ENCODE measurements at places on chromosomes 1 and 21.

DNA sequence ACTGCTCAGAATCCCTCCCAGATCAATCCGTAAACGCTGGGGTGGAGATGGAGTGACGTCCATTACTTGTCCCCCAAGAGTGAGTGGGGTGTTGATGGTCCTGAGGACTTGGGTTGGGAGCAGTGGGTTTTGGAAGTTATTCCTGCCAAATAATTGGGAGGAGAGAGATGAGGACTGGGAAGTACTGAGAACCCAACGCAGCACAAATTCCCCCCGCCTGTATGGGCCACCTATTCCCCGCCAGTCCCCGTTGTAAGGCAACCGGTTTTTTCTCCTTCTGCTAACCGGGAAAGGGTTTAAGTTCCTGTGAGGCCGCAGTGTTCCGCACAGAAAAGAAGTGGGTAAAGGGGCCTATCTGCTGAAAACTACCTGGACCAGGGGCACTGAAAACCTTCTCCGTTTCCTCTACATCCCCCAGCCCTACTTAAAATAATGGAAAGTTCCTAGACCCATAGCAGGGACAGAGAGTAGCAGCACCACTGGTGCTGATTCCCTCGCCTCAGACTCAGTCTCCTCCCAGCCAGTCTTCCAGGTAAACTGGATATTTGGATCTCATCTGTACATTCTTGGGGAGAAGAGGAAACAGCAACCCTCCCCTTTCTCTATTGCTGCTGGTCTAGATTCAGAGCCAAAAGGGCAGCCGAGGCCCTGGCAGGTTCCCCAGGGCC, 738 bp downstream of the LURAP1 start:
- DNase-seq: peak; percentile 22

DNA sequence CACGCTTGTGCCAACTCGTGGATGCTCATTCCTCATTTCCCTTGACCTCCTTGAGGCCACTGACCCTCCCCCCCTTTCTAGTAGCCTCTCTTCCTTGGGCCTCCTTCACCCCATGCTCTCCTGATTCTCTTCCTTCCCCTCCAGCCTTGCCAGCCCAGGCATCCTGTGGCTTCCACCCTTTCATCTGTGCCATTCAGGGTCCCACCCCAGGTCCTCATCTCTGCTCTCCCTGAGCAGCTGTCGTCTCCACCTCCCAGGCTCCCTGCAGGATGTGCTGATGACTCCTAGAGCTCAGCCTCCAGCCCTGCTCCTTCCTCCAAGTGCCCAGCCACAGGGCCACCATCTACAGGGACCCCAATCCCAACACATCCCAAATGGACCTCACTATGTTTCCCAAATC, 197.4 kb downstream of the GRIK3 start:
- no peak for DNase-seq

GRCh38 chr1:17315542-17316130, 7.6 kb downstream of the PADI4 start:
- DNase-seq: no peak

GRCh38 chr1:96370757-96371156, 350.8 kb upstream of the PTBP2 start:
- DNase-seq: no peak

- no peak for DNase-seq
These were observed 97.6 kb downstream of the ROR1 start for GRCh38 chr1:63871463-63871862.

DNA sequence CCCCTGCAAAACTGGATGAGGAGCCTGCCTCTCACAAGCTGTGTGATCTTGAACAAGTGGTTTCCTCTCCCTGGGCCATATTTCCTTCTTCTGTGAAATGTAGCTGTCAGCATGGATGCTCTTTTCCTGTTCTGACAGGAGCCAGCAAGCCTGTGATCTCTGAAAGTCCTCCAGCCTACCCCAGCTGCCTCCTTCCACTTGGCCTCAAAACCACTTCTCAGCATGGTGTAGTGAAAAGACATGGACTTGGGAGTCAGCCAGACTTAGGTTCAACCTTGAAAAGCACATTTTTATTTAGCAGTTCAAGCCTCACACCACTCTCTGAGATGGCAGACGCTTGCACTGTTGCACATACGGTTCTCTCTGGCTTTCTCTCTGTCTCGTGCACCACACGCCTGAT, 292.9 kb upstream of the DUSP10 start:
- no peak for DNase-seq

- no peak for DNase-seq
These were observed 36.0 kb upstream of the COL6A2 start for GRCh38 chr21:46061950-46062349.

- DNase-seq: no peak
These were observed 70.9 kb downstream of the KCNN3 start for GRCh38 chr1:154799188-154799587.

DNA sequence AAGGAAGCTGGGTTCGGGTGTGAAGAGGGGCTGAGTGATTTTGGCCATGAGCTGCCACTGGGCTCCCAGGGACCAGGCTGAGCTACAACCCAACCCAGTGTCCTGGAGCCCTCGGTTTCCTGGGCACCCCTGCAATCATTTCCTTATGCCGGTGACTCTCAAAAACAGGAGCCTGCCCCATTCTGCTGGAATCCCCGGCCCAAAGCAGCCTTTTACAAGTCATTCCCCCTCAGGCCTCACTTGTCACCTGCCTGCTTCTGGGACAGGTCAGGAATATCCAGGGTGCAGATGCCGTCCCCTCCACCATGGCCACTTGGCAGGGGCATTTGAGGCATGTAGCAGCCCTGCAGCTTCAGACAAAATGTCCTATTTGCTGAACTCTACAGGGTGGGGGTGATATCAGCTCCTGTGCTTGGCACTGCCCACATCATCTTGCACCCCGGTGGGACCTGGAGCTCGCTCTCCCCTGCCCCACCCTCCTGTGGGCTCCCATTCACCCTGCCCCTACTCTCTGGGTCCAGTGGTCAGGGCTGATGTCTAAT, 30.0 kb downstream of the CDK18 start:
- no peak for DNase-seq

DNA sequence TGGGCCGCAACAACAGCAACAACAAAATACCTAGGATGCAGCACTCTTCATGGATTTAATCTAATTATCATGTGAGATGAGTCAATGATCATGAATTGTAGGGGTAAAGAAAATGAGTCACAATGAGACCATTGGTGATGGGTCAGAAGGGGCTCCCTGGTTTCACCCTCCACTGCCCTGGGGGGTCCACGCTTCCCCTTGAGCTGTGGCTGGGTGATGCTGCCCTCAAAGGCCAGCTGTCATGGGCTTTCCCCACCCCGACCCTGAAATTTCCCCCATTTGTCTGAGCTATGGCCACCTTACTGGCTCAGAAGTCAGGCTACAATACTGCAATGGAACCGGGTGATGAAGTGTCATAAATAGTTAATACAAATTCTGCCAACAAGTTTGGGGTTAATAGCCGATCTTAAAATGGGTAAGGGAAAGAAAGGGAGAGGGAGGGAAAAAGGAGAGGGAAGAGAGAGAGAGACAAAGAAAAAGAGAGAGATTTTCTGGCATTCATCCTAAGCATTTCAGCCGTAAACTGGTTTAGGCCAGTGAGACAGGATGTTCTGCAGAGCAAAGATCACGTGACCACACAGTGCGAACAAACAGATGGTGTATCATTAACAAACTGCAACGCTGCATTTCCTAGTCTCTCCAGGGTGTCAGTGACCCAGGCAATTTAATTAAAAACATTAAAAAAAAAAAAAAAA, 143.4 kb upstream of the ERRFI1 start:
- peak; percentile 15 for DNase-seq

DNA sequence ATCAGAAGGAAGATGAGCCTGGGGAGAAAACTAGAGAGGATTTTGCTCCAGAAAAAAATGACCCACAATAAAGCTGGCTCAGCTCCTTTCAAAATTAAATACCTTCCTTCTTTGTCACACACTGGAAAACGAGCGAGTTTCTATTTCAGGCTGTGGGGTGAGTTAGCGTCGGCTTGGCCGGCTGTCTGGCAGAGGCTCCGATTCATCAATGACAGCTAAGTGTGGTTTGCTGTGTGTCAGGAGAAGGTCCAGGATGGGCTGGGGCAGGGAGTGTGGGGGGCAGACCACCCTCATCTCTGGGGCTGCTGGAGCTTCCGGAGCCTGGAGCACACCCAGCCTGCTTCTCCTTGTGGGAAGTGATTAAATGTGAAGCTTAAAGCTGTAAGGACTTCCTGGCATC, 120.2 kb downstream of the ETS2 start:
- DNase-seq: no peak

GRCh38 chr1:157984469-157984868, 9.0 kb upstream of the KIRREL1 start:
- no peak for DNase-seq

GRCh38 chr1:201384406-201384782, 6.9 kb upstream of the TNNT2 start:
- no peak for DNase-seq

DNA sequence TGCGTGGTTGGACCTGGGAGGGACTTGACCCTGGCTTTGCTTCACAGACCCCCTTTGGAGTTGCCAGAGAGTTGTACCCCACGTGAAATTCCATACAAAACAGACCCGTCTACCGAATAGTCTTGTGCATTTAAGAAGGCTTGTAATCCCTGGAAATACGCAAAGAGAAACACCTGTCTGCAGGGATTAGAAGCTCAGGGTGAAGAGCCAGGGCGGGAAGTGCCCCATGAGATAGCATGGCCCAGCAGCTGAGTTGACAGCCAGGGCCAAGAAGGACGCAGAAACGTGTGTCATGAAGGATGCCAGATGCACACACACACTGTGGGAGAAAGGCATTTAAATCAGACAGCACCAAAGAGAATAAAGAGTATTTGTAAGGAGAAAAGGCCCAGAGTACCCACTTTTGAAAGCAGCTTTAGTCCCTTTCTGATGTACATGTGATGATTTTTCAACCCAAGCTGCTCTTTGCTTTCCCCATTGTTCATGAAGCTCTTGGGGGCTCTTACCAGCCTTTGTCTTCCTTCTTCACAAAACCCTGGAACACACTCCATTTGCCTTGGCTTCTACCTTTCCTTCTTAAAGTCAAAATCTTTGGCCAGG, 46.6 kb downstream of the PCP4 start:
- DNase-seq: no peak

DNA sequence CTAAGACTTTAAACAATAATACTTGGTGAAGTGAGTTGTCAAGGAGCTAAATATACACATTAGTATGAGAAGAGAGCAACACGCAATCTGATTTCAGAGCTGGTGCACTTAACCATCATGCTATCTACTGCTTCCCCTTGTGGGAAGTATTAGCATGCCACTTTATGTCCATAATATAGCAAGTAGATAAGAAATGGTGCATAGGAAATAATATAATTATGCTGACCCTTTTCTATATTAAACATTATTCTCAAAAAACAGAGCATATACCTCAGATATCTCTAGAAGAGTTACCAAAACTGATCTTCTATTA, 63.4 kb downstream of the MAGI3 start:
- no peak for DNase-seq

- DNase-seq: no peak
These were observed 1.6 kb downstream of the THBS3 start for GRCh38 chr1:155205969-155206593.

- no peak for DNase-seq
These were observed 156.5 kb downstream of the HLX start for GRCh38 chr1:221035662-221036153.

DNA sequence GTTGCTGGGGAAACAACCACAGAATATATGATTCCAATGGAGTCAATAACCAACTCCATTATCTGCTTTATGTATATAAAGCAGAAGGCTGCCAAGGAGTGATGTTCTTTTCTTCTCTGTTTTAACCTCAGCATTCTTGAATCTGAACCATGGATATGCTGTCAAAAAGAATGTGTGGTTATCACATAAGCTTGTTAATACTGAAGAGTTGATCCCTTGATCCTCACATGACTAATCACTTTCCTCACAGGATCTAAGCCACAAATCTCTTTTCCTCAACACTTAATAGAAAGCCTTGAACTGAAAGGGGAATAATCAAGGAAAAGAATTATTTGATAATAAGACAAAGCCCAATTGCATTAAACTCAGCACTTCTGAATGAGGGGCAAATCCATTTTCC, 271.3 kb upstream of the KIAA0040 start:
- DNase-seq: no peak
